ENCODE measurements at places on chromosomes 1 and 21. TPM values are rescaled to one million over a fixed set of nuclear protein-coding genes. Genes with fewer than 3 reads are reported as not detected.

Gene ZBTB18
- 11.0 TPM for total RNA-seq

GRCh38 chr1:153572569-153573015 is 6.9 kb upstream of the S100A2 start:
- peak; percentile 82 for DNase-seq

Gene HSPG2
- total RNA-seq, result 186 TPM

- no peak for DNase-seq
Observed at GRCh38 chr1:54701066-54701465, 14.6 kb upstream of the TTC4 start.

Gene CD48
- total RNA-seq, result 0.51 TPM

DNA sequence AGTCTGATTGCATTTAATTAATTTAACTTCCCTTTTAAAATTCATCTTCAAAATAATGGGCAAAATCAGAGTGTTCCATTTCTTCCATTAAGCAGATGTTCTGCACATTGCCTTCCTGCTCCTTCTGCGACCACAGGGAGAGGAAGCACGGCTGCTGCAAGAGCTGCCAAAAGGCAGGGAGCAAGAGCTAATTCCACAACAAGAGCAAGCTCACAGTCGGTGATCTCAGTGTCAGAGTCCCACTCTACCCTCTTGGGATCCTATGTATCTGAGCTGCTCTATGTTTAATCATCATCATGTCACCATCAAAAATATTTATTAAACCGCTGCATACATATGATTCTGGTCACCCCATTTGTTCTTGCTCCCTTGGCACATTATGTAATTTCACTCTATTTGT is 255.3 kb upstream of the CAMK1G start:
- DNase-seq, result no peak

DNA sequence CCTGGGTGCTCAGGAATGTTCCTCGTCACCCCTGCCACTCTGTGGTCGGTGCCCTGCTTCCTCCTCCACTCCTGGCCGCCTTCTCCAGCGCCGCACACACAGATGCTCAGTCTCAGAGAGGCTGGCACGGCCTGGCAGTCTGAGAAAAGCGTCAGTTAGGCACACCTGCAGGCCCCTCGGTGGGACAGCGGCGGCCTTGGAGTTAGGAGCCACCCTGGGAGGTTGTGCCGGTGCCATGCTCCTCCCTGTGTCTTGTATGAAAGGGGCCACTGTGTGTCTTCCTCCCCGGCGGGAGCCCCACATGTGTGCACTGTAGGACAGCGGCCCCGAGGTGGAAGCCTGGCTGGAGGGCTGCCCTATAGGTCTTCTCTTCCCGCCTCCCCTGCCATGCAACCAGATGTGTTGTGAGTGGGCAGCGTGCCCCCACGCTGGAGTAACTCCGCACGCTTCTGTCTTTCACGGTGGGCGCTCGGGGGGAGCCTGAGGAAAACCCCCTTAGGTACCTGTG is 145.2 kb downstream of the PGBD5 start:
- DNase-seq, result no peak

DNA sequence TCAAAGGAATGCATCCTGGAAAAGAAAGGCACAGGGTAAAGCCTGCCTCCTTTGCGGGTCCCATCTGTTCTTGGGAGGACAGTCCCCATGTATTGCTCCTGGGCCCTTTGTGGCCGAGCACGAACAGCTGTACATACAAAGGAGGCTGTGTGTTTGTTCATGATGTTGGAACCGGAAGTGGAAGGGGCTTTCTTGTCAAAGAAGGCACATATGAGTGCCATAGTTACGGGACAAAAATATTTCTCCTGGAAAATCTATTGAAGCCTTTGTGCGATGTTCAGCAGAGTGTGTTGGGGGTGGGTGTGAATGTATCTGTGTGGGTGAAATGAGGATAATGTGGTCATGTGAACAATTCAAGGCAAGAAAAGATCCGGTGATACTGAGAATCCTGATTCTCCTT is 297.6 kb downstream of the DISC1 start:
- no peak for DNase-seq
